GM04504 (cell line): ENCODE measurements at places on chromosomes 1 and 21.

- DNase-seq = no peak
Observed at GRCh38 chr1:2388004-2388913, 3.1 kb downstream of the MORN1 start.

DNA sequence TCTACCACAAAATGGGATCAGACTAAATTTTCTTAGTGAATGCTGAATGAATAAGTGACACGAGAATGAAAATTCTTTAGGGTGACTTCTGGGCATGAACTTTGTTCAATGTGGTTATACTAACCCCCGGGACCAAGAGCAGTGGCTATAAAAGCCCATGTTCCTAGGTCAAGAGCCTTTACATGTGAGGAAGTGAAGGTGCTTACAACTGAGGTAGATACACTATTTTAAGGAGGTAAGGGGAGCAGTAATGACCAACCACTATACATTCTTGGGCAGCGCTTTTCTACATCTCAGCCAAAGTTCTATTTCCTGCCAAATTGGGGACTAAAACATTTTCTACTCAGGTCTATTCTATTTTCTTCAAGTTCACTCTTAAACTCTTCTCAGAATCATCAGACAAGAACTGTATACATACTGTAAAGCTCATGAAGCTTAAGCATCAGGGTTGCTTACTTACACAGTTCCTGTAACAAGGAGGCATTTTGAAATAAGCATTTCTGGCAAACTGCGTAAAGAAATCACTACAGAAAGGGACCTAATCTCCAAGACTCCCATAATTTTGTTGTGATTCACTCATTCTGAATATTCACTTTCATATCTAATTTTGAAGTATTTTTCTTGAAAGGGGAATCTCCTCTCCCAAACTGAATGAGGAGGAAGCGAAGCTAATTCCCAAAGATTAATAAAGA, 8.5 kb upstream of the ARHGAP29 start:
- DNase-seq = no peak

- DNase-seq = no peak
Observed at GRCh38 chr1:163068716-163069115, 445 bp upstream of the RGS4 start.

DNA sequence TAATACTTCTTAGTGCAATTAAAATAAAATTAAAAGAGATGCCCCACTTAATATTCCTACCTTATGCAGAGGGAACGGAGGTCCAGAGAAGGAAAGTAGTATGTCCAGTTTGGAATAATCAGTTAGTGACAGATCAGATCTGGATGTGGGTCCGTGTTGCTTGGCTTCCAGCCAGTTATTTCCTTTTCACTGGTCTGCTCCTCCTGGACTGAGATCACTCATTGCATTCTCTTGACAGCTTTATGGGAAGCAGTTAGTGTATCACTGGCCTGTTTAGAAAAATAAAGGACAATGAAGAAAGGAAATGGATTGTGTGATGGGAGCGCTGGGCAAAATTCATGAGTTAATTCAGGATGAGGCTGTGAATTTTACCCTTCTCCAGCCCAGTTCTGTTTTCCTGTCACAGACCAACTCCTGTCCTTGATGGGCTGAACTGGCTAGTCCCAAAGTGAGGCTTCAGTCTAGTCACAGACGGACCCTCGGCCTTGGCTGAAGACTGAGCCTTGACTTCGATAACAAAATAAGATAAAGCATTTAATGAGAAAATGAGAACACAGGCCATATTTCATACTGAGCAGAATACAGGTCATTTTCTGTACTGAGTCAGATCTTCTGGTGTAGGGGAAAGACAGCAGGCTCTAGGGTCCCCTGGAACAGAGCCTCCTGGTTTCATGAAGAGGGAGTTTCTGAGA, 85.2 kb upstream of the TRABD2B start:
- no peak for DNase-seq

- DNase-seq = no peak
Observed at GRCh38 chr1:17122521-17123164, 3.4 kb upstream of the PADI2 start.

DNA sequence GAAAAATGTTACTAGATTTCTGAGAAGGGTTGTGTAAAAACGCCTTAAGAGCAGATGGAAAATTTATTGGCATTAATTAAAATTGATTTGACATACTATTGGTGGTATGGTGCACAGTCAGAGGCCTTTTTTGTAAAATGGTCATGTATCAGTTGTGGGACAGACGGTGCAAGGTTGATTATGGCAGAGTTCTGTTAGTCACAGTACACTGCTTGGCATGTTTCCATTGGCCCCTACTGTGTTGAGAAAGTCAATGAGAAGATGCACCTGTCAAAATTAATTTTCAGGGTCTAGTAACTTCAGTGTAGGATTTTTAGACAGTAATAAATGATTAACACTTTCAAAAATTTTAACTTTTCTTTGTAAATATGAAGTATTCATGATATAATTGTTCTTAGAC, 4.4 kb downstream of the B3GALT2 start:
- DNase-seq = no peak

GRCh38 chr1:39196244-39197215, 8.0 kb upstream of the MACF1 start:
- DNase-seq = no peak

DNA sequence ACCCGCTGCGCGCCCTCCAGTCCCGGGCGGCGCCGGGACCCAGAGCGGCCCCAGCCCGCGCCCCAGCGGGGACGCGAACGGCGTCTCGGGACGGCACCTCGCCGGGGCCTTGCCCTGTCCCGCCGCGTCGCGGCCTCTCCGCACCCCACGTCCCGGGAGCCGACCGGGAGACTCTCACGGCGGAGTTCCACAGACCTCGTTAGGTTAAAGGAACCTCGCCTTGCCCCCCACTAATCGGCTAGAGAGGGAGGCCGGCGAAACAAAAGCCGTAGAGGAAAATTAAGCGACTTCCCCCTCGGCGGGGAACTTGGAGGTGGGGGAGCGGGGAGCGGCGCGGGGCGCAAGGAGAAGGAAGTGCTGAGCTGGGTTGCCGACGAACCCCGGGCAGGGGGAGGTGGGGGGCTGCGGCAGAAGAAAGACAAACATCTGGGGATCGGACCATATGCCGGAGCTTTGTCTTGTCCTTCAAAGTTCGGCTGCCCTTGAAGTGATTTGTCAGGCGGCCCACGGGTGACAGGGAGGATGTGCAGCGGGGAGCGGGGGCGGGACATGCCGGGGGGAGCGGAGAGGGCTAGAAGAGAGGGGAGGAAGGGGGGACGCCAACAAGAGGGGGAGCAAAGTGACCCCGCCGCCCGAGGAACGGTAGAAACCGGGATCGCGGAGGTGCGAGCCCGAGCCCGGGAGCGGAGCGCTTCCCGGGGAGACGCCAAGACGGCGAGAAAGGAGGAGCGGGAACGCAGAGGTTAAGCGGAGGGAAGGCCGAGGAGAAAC, 120.0 kb upstream of the RRP15 start:
- DNase-seq = no peak
